Occipital lobe (tissue), 3 donors: ENCODE measurements at places on chromosomes 16 and 17.

DNA sequence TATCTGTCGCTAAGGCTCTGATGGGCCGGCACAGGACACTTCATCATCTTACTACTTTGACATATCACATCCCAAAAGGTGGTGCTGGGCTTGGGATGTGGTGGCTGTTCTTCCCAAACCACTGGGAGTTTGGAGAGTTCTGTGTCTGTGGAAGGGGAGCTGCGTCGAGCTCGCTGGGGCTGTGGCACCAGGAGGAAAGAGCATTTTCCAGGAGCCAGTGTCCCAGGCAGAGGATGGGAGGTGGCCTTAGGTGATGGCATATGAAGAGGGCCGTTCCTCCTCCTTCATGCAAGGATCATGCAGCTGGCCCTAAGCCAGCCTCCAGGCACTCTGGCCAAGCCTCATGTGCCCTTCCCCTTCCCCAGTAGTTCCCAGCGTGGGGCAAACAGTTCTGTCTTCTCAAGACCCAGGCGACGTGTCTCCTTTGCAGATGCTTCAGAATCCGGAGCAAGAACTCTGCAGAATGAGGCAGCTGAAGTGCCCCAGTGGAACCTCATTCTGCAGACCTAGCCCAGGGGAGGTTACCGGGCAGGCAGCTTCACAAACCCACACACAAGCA lies 89.4 kb upstream of the TNRC6C start:
- DNase-seq: no peak

DNA sequence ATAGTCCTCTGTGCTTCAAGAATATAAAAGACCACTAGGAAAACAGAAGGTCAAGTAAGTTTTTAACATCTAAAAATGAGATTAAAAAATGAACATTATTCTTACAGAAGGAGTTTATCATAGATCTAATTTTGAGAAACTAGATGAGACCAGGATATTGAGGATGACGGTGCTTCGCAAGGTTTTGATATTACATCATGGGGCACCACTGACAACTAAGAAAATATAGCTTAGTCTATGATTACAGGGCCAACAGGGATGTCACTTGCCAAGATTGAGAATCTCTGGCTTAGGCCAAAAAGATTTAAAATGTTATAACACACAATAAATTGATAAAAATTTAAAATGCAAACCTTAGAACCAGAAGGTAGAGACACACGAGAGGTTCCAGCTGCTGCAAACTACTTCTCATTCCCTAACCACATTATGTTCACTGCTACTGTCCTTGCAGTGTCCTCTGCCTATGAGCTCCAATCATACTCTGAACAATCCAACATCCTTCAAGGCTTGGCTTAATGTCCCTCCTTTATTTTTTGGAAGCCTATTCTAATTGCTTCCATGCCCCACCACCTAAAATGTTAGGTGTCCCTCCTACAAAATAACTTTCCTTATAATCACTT lies 33.2 kb downstream of the USP32 start:
- no peak for DNase-seq

- DNase-seq: no peak
Observed at GRCh38 chr17:65131946-65132345, 5.2 kb upstream of the RGS9 start.

DNA sequence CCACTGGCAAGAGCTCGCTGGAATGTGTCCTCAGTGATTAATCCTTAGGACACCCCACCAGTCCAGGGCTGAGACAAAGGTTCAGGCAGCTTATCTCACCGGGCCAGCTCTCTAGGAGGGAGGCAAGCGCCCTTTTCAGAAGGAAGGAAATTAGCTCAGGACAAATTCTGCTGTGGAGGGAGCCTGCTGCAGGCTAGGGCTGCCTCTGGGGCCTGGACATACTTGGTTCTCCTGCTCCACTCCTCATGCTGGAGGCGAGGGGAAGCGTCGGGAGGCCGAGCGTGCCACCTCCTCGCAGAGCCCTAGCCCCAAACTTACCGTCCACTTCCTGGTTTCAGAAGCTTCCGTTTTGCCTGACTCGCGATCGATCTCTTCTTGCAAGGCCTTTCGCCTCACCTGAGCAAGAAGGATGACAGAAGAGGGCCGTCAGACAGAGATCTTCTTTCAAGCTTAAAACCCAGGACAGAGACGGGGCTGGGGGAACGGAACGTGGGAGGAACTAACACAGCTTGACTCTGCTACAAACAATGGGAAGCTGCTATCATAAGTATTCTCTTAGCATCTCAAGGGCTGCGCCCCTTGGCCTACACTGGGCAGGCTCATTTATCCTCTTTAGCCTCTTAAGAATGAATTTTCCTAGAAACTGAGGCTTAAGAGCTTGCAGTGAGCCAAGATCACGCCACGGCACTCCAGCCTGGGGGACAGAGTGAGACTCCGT lies 7.7 kb downstream of the KNOP1 start:
- DNase-seq: no peak

- no peak for DNase-seq
Observed at GRCh38 chr17:39923836-39924690, 3.3 kb downstream of the ORMDL3 start.

DNA sequence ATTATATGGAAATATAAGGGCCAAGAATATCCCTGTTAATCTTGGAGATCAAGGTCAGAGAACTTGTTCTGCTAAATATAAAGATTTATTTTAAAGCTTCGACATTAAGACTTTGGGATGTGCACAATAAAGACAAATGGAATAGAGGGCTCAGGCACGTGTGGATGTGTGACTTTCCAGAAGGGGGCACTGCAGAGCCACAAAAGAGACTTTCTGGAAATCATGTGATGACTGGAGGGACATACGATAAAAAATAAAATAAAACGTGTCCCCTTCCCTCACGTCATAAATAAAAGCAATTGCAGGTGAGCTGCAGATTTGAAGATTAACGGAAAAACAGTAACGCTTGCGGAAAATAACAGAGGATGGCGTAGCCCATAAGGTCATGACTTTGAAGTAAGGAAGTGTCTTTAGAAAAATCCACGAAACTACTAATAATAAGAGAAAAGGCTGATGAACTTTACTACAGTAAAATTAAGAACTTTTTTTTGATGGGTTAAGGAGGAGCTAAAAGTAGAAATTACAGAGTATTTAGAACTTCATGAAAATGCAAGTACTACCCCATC lies 9.4 kb upstream of the ENGASE start:
- DNase-seq: no peak

- no peak for DNase-seq
Observed at GRCh38 chr16:3121851-3122467, 9.6 kb downstream of the ZNF205 start.

DNA sequence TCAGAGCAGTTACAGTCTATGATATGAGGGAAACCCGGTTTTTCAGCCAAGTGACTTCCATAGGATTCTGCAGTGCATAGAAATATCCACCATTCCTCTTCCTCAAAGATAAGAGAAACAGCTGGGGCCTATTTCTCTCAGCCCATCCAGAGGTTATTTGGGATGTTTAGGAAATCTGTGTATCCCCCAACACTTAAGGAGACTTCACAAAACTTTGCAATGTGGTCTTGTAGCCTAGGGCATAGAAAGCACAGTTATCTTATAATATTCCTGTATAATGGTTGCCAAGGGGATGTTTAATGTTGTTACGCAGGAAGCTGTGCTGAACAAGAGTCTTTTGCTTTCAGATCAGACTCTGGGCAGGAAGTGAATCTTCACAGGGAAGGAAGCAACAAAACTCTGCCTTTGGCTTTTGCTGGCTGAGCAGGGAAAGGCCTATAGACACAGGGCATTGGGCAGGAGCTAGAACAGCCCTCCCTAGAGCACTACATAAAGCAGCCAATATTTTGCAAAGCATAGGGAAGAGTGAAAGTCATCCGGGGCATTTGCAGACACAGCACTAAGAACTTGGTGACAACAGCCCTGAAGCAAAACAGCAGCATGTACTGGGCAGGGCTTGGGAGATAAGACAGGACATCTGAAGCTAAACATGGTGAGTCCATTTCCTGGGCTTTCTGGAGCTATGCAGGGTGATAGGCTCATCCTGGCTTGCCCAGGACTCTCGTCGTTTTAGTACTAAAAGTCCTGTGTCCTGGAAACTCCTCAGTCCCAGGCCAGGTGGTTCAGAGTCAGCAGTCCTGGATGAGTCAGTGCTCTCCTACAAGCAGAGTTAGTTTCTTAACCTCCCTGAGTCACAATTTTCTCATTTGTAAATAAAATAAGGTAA lies 18.7 kb upstream of the BEAN1 start:
- no peak for DNase-seq

DNA sequence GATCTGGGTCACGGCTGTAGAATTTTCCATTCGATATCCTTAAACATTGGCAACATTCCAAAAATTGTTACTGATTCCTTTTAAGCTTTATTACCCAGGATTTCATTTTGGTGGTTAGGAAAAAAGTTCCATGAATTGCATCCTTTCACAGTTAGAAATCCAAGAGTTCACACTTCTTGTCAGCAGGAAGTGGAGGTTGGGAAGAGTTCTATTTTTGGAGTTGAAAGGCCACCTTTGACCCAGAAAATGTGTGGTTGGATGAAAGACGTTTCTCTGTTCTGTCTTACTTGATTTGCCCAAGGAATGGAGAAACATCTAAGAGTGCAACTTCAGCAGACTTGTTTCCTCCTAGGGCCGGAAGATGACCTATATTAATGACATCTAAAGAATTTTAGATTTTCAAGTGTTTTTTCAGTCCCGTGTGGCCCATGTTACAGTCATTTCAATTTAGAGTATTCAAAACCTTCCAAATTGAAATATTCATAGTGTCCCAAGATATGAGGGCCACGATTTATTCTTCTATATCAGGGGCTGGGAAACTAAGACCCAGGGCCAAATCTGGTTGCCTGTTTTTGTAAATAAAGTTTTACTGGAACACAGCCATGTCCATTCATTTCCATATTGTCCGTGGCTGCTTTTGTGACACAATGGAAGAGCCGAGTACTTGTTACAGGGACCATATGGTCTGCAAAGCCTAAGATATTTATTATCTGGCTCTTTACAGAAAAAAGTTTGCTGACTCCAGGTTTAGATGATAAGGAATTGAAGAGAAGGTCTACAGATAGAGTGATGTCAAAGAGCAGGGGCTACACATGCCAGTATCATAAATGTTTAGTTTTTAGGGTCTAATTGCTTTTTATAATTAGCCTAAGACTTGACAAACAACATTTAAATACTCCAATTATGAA lies 50.2 kb downstream of the CDK5R1 start:
- no peak for DNase-seq

- no peak for DNase-seq
Observed at GRCh38 chr16:81646561-81646960, 132.5 kb upstream of the PLCG2 start.

GRCh38 chr16:3020604-3021448 lies 658 bp downstream of the TNFRSF12A start:
- DNase-seq: peak; percentile 38

DNA sequence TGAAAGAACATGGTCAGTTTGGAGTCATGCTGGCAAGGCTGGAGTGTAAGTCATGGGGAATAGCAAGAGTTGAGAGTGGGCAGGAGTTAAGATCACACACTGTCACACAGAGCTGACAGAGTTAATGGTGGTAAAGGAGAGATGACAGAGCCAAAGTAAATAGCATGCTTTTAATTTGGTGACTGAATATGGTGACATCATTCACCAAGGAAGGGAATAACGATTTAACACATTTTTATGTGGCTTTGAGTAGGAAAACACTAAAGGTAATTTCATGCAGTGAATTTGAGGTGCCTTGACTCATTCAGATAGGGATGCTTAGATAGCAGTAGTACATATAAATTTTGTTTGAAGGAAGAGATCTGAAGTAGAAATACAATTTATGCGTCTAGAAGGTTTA lies 42.1 kb downstream of the SYNRG start:
- DNase-seq: no peak
